ENCODE measurements at places on chromosomes 12 and 14.

DNA sequence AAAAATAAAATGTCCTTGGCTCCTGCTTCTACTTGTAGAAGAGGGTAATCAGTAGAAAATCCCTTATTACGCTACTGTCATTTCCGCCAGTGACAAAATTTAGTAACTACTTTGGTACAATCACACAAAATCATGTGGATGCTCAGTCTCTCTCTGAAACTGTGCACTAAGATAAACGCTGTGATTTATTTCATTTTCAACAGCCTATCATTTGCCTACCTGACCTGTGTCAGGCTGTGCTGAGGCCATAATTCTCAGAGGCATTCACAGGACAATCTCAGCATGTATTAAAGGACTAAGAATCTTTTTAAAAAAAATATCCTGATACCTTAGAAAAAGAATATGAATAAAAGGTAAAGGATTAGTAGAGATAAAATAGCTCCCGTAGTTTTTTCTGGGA, 226.0 kb downstream of the RASSF9 start:
- DNase-seq: no peak

- DNase-seq: peak; percentile 58
Measured at GRCh38 chr12:117188961-117189724, 1.1 kb downstream of the FBXO21 start.

DNA sequence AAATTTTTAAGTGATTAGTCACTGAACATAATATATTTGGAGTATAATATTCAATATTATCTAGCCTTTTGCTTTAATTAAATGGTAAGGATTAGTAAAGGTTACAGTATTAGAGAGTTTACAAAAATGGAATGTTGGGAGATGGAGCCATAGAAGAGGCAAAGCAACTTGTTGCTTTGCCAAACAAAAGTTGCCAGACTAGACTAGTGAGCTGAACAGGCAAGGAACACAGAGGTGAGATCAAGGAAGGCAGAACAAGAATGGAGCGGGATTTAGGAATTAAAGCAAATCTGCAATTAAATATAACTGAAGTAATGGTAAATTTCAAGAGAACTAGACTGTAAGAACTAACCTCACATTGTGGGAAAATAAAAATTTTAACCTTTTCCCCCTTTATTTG, 5.1 kb downstream of the ARF6 start:
- no peak for DNase-seq

- DNase-seq: no peak
Measured at GRCh38 chr14:104882325-104882973, 17.4 kb downstream of the CEP170B start.
